ENCODE measurements at places on chromosomes 1 and 21. TPM values are rescaled to one million over a fixed set of nuclear protein-coding genes. Genes with fewer than 3 reads are reported as not detected.

DNA sequence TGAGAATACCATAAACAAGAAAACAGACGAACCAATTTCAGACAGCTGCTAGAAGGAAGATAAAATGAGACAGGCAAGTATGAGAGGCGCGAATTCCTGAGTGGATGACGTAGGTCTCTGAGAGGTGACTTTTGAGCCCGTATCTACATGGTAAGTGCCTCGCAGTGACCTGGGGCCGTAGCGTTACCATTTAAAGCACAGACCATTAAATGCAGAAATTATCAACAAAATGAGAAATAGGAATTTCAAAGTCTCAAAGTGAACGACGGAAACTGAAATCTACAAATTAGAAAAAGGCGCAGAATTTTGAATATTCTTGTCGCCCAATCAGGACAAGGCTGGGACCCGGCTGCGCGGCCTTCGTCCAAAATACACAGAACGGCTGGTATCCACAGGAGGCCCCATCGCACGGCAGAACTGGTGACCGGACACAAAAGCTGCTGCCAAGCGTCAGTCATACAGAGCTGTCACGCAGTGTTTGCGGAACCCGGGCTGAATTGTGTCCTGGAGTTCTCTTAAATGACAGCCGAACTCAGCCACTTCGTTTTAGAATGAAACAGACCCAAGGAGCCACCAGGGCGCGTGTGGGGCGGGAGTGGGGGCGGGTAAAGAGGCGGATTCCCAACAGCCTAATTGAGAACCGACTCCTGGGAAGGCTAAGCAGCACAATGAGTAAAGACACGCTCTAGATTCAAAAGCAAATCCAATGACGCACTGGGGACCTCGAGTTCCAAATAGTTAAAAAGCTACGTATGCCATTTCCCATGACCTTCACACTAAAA is 13.8 kb upstream of the BOLA1 start:
- H3K36me3 ChIP-seq: no peaks in the 10 kb centered on the region
- H3K27ac ChIP-seq: peak overlapping the region; percentile 99
- H3K27me3 ChIP-seq: no peaks in the 10 kb centered on the region

DNA sequence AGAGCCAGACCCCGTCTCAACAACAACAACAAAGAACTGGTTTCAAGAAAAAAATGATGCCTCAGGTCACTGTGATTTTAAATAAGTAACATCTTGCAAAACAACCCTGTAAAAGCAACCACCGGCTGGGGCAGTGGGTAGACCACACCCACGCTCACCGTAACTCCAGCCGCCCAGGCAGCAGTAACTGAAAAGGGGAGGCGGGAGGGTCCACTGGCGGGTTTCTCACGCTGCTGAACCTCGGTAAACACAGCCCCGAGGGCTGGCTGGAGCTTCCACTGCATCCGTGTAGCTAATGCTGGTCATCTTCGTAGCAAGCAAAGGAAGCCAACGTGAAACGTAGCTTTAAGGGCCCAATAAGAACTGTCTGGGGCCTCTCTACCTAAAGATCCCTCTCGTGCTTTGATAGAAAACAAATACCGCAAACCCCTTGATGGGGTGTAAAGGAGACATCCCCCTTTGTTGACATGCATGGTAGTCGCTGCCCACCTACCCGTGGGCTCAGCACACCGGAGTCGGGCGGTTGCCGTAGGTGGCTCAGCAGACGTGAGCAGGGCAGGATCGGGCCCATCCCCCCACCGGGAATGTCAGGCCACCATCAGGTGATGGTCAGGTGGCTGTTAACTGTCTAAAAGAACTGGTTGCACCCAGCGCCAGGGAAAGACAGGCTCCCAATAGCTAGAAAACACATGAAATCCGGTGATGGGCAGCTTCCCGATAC is 4.2 kb downstream of the C1orf159 start:
- peaks cover 12% of the 10 kb centered on the region for H3K4me1 ChIP-seq
- DNase-seq: no peak
- no peaks in the 10 kb centered on the region for H3K36me3 ChIP-seq
- no peak overlapping the region for H3K4me3 ChIP-seq
- no peak overlapping the region for H3K27ac ChIP-seq

GRCh38 chr1:21931171-21932093 is 5.7 kb downstream of the HSPG2 start:
- H3K4me3 ChIP-seq: no peak overlapping the region
- H3K27ac ChIP-seq: peak overlapping the region; percentile 94
- DNase-seq: peak; percentile 92
- peaks cover 18% of the 10 kb centered on the region for H3K36me3 ChIP-seq
- H3K4me1 ChIP-seq: peaks cover under 1% of the 10 kb centered on the region

Gene SLC22A15
- 10.1 TPM for total RNA-seq

DNA sequence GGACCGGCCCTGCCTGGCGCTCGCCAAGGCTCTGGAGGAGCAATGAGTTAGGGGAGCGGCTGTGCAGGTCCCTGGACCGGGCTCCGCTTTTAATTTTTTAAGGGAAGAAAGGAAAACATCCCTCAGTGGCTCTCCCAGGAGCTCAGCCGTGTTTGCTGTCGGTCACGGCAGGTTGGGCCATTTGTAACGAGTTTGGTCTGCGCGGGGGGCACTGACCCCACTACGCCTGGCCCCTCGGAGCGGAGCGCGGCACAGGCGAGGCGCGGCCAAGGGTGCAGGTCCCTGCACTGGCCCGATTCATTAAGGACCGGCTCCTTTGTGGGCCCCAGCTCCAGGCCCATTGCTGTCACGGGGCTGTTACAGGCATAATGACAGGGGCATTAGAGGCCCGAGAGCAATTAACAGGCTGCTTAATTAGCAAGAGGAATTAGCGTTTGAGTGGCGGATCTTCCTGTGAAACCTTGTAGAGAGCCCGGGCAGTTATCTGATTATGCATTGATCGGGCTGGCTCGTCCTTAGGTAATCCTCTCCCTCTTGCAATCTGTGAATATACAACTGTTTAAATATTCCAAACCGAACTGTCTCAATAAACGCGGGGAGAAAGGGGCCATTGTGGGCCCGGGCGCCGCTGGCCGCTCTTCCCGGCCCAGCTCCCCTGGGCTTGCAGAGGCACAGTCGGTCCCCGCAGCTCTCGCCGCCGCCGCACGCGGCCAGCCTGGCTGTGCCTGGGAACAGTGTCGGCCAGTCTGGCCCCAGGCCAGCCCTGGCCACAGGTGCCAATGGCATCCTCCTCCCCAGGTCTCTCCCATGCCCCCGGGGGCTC is 56.8 kb downstream of the PRDM16 start:
- H3K36me3 ChIP-seq: no peaks in the 10 kb centered on the region
- H3K4me1 ChIP-seq: peaks cover 31% of the 10 kb centered on the region
- H3K4me3 ChIP-seq: no peak overlapping the region
- no peak for DNase-seq
- peak overlapping the region; percentile 58 for H3K27ac ChIP-seq
- no peaks in the 10 kb centered on the region for H3K27me3 ChIP-seq

Gene PRAMEF9
- total RNA-seq: not detected

DNA sequence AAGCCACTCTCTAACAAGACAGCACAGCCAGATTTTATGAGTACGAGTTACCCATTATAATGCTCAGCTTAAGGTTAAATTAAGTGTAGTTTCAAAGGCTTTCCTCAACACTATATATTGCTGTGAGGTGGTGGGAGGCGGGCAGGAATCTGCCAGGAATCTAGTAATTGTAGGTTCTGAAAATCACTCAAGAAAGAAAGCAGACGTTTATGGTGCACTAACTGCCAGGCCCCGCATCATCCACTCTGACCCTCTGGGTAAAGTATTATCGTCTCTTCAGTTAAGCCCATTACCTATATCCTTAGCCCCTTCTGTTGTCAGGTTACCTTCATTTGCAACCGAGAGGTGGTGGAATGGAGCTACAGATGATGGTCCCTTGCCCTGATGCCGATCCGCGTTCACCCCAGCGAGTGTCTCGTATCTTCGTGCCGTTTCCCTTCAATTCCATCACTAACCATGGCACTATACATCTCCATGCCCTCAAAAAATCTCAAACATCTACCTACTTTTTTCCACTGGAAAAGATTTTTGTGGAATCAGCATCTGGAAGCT is 12.4 kb downstream of the HMGN1 start:
- no peak for DNase-seq
- H3K36me3 ChIP-seq: peaks cover 8% of the 10 kb centered on the region
- no peaks in the 10 kb centered on the region for H3K4me1 ChIP-seq

DNA sequence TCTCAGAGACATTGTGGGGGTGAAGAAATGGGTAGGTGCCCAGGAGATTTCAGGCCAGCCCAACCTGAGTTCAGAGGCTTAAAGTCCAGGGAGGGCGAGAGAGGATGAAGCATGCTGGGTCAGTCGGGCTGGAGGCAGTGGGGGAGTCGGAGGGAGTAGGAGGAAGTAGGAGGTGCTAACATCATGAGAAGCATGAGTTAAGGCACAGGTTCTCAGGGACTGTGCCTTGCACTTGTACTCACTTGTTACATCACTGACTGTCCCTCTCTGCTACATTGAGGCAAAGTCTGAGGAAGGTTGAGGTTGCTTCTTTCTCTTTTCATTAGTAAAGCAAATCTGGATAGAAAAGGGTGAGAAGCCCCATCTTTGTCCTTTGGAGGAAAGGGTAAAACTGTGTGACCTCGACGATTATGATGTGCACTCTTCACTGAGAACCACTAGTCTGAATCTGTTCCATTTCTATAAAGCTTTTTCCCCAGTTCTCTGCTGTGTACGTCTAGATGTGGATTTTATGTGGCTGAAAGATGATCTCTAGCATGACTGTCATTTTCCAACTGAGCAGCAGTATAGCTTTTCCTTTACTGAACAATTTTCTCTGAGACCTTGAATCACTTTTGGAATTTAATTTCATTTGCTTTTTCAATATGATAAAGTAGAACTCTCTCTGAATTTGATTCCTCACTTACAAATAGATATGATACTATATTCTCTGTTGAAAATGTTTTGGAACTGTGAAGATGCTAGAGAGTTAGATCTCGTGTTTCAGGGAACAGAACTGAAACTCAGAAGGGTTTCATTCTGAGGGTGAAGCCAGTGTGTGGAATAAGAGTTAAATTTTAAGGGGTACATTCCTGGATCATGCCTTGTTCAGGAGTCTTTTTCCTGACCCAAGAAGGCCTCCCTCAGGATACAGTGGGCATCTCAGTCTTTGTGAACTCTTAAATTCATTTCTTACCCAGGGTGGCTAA is 94.6 kb downstream of the FGGY start:
- H3K4me3 ChIP-seq: no peak overlapping the region
- H3K27ac ChIP-seq: peak overlapping the region; percentile 84
- no peaks in the 10 kb centered on the region for H3K36me3 ChIP-seq

Gene LCE1D
- total RNA-seq: not detected

DNA sequence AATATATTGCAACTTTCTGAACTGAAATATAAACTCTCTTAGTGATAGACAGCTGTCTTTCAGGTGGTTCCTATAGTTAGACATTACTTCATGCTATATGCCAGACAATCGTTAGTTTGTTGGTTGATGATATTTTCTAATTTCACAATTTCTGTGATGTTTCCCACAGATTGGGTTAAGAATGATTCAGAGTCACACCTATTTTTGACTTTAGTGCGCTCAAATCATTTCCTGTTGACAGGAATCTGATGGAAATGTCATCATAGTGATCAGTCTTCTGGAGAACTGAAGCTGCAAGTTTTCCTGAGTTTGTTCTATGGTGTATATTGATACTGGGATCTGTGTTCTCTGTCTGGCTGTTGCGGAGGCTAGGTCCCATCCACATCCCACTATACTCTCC is 119.7 kb downstream of the C1orf21 start:
- DNase-seq: no peak
- H3K4me1 ChIP-seq: peaks cover 46% of the 10 kb centered on the region
- H3K27ac ChIP-seq: no peak overlapping the region
- no peak overlapping the region for H3K4me3 ChIP-seq

Gene MPC2
- total RNA-seq: 122 TPM

GRCh38 chr21:16530656-16531055 is 800.9 kb downstream of the USP25 start:
- H3K4me3 ChIP-seq: no peak overlapping the region
- no peak overlapping the region for H3K27ac ChIP-seq
- no peaks in the 10 kb centered on the region for H3K27me3 ChIP-seq

Gene NPR1
- total RNA-seq: 42.9 TPM

Gene FCGR1A
- 6.4 TPM for total RNA-seq

- peak overlapping the region; percentile 91 for H3K27ac ChIP-seq
- H3K27me3 ChIP-seq: no peaks in the 10 kb centered on the region
- DNase-seq: no peak
- no peaks in the 10 kb centered on the region for H3K36me3 ChIP-seq
- peak overlapping the region; percentile 78 for H3K4me3 ChIP-seq
Measured at GRCh38 chr1:236282425-236282716, 613 bp upstream of the ERO1B start.

Gene PRAMEF18
- not detected for total RNA-seq

Gene UMODL1
- total RNA-seq: not detected

Gene DUSP12
- total RNA-seq: 11.0 TPM

GRCh38 chr1:180094705-180095295 is 59.9 kb upstream of the QSOX1 start:
- no peak overlapping the region for H3K27ac ChIP-seq
- H3K36me3 ChIP-seq: peaks cover 61% of the 10 kb centered on the region
- no peak overlapping the region for H3K4me3 ChIP-seq
- no peaks in the 10 kb centered on the region for H3K4me1 ChIP-seq

- DNase-seq: no peak
- H3K27ac ChIP-seq: no peak overlapping the region
- no peaks in the 10 kb centered on the region for H3K4me1 ChIP-seq
Measured at GRCh38 chr1:195047772-195048171, 1560.5 kb downstream of the KCNT2 start.

- no peaks in the 10 kb centered on the region for H3K27me3 ChIP-seq
- no peaks in the 10 kb centered on the region for H3K36me3 ChIP-seq
- DNase-seq: no peak
- H3K4me3 ChIP-seq: no peak overlapping the region
- H3K4me1 ChIP-seq: no peaks in the 10 kb centered on the region
Measured at GRCh38 chr1:42639116-42639515, 19.1 kb upstream of the PPIH start.

- peak overlapping the region; percentile 26 for H3K4me3 ChIP-seq
- peaks cover 27% of the 10 kb centered on the region for H3K36me3 ChIP-seq
- peaks cover 20% of the 10 kb centered on the region for H3K27me3 ChIP-seq
- no peaks in the 10 kb centered on the region for H3K4me1 ChIP-seq
- no peak for DNase-seq
Measured at GRCh38 chr1:220887202-220887519, 7.9 kb downstream of the HLX start.

- H3K4me3 ChIP-seq: no peak overlapping the region
- H3K27ac ChIP-seq: no peak overlapping the region
- DNase-seq: no peak
- peaks cover 21% of the 10 kb centered on the region for H3K4me1 ChIP-seq
- H3K36me3 ChIP-seq: no peaks in the 10 kb centered on the region
Measured at GRCh38 chr1:154719586-154720327, 111.8 kb upstream of the ADAR start.

Gene MAST2
- 52.1 TPM for total RNA-seq

DNA sequence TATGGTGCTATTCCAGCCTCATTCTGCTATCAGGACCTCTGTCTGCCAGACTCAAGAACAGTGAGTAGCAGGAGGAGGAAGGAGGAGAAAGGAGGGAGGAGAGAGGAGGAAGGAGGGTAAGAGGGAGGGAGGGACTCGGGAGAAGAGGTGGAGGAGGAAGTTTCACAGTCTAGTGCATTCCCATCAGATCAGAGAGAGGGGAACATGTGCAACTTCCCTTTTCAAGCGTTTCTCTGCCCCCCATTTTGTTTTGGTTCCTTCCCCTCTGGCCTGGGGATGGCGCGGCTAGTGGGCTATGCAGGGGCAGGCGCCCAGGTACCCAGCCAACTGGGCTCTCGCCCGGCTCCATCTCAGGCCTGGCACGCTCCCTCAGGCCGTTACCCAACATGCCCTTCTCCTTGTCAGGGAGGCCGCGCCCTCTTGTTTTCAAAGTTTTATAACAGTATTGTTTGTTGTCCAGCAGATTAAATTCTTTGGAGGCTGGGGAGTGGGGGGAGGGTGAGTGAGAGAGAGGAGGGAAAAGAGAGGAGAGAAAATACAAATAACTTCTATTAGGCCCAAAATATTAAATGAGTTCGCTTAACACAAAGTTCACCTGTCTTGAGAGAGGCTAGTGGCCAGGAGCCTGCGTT is 56.0 kb downstream of the CD46 start:
- H3K27me3 ChIP-seq: no peaks in the 10 kb centered on the region
- peak overlapping the region; percentile 96 for H3K27ac ChIP-seq
- H3K36me3 ChIP-seq: peaks cover 97% of the 10 kb centered on the region
